ELR (cell line): ENCODE measurements at places on chromosomes 2 and 18.

- DNase-seq: no peak
These were observed 183.4 kb upstream of the SRD5A2 start for GRCh38 chr2:31764169-31764568.

- no peak for DNase-seq
These were observed 7.9 kb downstream of the CTLA4 start for GRCh38 chr2:203875471-203875870.

GRCh38 chr18:22504251-22505030 lies 86.7 kb upstream of the CTAGE1 start:
- DNase-seq: peak; percentile 63

DNA sequence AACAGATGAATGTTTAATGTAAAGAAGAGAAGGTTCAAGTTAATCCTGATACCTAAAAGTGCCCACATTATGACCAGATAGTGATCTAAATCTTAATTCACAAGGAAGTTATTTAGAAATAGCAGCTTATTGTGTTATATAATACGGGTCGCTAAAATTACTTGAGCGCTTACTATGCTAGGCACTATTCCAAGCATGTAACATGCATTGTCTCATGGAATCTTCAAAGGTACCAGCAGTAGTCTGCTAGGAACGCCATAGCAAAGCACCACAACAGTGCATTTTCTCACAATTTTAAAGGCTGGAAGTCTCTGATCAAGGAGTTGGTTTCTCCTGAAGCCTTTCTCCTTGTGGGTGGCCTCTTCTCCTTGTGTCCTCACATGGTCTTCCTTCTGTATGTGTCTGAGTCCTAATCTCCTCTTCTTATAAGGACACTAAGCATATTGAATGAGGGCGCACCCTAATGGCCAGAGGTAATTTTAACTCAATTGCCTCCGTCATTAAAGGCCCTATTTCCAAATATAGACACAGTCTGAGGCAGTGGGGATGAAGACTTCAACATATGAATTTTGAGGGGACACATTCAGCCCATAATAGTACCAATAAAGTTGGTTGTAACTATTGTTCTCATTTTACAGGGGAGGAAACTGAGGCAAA lies 118.4 kb downstream of the LRRC30 start:
- no peak for DNase-seq

GRCh38 chr2:241598061-241598460 lies 38.9 kb downstream of the THAP4 start:
- no peak for DNase-seq

DNA sequence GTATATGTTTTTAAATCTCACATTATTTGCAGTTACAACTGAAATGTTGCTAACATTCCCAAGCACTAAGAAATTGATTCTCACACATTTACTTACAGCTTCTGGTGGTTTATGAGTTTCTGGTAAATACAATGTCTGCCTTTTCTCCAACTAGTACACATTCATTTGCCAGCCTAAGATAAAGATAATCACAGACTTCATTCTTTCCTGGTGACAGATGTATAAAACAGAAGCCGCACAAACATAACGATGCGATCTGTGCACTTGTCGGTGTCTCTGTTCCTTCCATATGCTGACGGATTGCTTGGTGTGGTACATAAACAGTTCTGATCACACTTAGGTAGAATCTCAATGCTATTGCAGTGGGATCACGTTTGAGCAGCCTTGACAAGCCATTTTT lies 100.4 kb upstream of the DDX18 start:
- no peak for DNase-seq

- no peak for DNase-seq
These were observed 2.5 kb downstream of the RAX start for GRCh38 chr18:59270689-59271257.

GRCh38 chr2:240300840-240301239 lies 134.6 kb upstream of the GPC1 start:
- no peak for DNase-seq

DNA sequence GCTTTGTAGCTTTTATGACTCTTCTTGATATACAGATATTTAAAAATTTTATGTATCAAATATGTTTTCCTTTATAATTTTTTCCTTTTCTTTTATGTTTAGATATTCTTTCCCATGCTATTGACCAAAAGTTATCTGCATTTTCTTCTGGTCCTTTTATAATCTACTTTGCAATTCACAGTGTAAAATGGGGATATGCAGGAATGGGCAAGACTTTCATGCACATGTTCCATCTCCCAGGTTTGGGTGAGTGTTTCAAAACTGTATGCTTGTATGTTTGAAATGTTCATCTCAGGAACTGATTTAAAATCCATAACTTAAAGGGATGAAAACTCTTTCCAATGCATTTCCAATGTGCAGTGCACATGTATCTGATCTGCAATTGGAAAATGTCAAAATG lies 199.9 kb downstream of the MEIS1 start:
- DNase-seq: no peak

- no peak for DNase-seq
These were observed 52.5 kb upstream of the SLC14A2 start for GRCh38 chr18:45562567-45563479.

- peak; percentile 80 for DNase-seq
These were observed 1.8 kb downstream of the DPP4 start for GRCh38 chr2:162072181-162072702.

DNA sequence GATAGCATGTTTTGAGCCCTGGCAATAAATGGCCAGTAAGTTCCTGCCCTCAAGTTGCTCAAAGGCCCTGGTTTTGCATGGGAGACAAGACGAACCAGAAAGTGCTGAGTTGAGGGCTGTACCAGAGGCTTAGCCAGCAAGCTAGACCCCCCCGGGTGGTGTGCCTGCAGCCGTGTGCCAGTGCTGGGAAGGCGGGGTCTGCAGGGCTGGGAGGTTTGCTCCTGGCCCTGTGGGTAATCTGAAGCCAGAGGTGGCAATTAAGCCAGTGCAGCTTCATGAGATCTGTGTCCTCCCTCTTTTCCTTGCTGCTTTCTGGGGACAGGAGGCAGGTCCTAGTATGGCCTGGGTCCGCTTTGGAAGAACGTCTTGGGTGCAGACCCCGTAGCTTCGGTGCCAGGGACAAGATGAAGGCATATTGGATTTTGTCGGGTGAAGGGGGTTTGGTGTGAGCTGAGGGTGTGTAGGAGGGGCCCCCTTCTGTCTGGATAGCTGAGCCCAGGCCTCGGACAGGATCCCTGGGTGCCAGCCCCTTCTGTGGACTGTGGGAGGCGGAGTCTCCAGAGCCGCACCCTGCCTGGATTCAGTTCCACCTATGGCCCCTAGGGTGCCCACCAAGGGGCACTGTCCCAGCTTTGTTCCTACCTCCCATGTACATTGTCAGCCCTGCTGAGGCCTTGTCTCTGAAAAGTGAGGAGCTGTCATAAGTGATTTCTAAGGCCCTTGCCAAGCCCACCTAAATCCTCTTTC lies 15.6 kb downstream of the ATOH8 start:
- peak; percentile 60 for DNase-seq

GRCh38 chr2:75709297-75709696 lies 1.4 kb downstream of the GCFC2 start:
- DNase-seq: peak; percentile 15

DNA sequence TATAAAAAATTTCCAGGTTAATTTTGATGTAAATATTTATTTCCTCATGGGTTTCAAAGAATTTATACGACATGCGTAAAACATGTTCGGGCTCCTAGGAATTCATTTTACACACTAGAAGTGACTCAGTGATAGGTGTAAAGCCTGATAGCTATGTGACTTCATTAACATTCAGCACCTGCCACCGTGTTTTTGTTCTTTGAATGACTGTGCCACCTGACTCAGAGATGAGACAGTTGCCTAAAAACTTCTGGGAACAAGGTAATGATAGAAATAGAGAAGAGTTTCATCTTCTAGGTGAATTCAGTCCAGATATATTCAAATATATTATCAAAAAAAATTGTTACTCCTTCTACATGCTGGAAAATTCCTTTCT lies 10.0 kb downstream of the IL1R2 start:
- DNase-seq: no peak

DNA sequence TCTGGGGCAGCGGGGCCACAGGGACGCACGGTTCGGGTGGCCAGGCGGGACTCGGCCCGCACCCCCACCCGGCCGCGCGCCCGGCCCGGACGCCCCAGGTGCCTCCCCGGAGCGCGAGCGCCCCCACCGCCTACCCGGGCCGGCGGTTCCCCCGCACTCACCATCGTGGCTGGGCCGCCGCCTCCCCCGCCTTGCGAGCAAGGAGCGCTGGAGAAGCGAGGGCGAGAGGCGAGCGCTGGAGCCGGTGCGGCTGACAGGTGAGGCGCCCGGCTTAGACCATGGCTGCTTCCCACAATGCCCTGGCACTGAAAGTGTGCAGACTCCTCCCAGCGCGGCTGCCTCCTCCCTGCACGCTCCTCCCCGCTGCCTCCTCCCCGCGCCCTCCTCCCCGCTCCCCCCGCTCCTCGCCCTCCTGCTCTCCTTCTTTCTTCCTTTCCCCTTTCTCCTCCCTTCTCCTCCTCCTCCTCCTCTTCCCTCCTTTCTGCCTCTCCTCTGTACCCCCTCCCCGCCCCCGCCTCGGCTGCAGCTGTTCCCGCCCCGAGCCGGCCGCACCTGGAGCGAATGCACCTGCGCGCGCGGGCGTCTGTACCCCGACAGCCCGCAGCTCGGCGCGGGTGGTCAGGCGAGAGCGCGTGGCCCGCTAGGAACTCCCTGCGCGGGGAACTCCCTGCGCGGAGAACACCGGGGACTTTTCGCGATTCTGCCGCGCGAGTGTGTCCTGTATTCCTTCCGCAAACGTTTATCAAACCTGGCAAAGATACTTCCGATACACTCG lies at the start of gene AP1S3:
Gene AP1S3 (minus strand): TSS at position 296 of the 775 bp plus-strand sequence. CDS start 132 bp downstream, at position 164.
- peak; percentile 69 for DNase-seq

- no peak for DNase-seq
These were observed 99.0 kb upstream of the ACVR1C start for GRCh38 chr2:157727693-157728092.

DNA sequence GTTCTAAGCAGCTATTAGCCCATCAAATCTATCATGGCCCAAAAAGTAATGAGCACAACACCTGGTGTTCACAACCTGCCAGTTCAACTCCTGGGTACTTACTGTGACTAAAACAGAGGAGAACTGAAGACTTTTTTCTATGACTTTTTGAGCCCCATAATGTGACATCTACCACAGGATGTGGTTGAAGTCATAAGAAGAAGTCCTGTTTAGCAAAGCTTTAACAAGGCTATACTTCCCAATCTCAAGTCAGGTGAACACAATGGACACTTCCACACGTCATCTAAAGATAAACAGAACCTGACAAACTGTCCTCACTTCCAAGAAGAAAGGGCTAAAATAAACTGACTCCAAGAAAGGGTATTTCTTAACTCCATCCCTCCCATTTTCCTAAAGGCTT lies 138.8 kb downstream of the ATAD2B start:
- DNase-seq: no peak

DNA sequence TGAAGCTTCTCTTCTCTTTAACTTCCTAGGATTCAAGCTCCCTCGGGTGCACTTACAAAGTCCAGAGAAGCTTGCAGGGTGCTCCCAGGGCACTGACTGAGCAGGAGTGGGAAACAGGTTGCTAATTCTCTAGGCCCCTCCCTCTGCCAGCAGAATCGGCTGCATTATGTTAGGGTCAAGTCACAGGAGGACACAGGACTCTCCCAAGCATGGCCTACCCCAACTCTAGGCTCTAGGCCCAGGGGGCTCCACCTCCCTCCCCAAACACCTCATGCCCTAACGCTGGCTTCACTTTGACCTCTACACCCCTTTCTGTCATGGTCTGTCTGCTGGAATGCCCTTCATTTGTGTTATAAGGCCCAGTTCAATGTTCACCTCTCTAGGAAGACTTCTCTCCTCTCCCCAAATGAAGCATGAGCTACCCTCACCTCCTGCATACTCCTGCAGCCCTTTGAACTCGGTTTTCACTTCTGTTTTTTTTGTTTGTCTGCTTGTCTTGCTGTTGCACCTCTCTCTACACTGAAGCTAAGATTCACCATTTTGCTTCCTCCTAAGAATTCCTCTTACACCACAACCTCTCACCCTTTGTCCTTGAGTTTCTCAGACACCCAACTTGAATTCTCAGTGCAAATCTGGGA lies 521.8 kb upstream of the ID2 start:
- DNase-seq: no peak

DNA sequence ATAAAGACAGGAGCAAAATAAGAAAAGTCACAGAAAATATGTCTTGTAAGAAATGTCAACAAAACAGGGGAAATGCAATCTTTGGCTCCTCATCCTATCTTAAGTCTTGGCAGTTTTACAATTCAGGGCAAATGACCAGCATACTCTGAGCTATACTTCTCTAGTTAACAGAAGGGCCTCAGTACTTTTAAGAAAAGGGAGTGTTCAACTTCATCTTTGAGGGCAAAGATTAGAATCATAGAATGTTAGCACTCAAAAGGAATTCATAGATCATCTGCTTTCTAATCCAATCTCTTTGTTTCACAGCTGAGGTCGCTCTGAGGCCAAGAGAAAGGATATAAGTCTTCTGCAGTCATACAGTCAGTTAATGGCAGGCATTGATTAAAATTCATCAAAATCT lies 174.0 kb upstream of the NT5C1B start:
- DNase-seq: no peak

- DNase-seq: peak; percentile 3
These were observed 66.8 kb downstream of the ABCA12 start for GRCh38 chr2:215071676-215072075.

- no peak for DNase-seq
These were observed 85.8 kb upstream of the TTN start for GRCh38 chr2:178892751-178893625.

- no peak for DNase-seq
These were observed 1.6 kb upstream of the RIOK3 start for GRCh38 chr18:23451491-23451890.

DNA sequence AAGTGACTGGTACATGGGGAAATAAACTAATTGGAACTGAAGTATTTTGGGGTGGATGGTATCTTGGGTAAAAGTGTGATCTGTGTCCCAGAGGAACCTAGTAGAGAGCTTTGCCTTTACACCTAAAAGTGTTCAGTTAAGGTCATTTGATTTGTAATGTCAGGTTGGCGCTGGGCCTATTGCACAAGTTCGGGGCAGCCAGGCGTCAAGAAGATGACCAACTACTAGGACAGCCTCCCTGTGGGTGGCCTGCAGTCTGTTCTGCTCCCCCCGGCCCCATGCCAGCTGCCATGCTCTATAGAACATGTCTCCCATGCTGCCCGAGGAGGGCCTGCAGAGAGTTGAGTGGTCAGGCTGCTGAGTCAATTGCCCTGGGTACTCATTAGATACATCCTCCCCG lies 10.1 kb downstream of the RRM2 start:
- no peak for DNase-seq

DNA sequence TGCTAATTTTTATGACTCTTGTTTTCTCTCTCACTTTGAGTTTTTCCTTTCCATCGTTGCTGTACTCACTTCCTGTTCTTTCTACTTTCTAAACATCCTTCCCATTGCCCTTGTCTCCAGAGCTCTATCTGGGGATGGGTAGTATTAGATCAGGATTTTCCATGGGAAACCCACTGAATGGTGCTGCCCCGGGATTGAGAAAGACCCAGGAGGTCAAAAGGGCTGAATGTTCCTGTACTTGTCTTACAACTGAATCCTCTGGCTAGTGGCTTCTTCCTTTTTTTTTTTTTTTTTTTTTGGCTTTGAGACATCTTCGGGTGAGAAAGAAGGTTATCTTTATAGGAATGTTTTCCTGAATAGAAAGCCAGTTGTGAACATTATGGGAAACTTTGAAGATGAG lies 364.8 kb upstream of the SLC14A2 start:
- DNase-seq: no peak
